ENCODE measurements at places on chromosomes 13 and 19.
A peak's percentile ranks its signal among the peaks of the same experiment; 100 is the strongest.

- DNase-seq = no peak
Measured at GRCh38 chr19:7238051-7238450, 56.2 kb downstream of the INSR start.

DNA sequence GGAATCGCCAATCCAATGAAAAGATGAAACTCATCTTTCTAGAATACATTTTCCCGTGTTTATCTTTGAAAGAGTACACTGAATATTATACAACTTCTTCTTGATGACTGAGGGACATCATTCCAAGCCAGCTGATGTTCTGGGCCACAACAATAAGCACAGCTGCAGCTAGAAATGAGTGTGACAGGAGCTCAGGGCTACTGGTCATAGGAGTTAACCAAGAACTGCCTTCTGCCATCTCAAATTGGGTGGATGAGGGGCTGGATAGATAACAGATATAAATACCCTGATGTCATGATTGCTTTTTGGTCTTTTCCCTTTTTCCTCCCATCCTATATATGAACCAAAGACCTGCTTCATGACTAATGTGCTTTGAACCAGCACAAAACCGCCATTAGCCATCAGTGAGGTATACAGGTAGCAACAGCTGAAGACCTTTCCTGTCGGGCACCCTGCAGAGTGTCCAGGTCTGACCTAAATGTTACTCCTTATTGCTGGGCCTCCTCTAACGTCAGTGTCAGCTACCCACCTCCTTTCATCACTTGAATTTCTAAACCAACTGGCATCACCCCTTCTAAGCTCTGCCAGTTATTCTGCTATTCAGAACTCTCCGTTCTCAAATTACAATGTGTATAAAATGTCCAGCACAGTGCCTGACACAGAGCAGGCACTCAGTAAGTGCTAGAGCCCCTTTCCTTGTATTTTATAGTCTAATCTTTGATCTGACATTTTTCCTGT is 178.2 kb downstream of the ENOX1 start:
- DNase-seq = no peak

- DNase-seq = no peak
Measured at GRCh38 chr13:77417897-77418296, 91.0 kb upstream of the MYCBP2 start.

DNA sequence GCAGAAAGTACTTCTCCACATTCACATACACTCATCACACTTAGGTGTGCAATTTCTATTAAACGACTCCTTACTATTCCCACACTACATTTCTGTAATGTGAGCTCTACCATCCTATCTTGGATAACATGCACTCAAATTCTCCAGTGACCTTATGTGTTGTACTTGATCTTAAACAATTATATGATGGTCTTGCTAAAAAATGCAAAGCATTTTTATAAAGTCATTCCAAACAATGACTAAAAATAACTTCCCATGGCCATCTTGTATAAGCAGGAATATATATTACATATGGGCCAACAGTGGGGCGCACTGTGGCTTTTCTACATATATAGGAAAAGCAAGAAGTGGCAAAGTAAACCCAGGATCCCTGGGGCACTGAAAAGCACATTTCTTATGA is 155.5 kb downstream of the FLT1 start:
- DNase-seq = no peak

DNA sequence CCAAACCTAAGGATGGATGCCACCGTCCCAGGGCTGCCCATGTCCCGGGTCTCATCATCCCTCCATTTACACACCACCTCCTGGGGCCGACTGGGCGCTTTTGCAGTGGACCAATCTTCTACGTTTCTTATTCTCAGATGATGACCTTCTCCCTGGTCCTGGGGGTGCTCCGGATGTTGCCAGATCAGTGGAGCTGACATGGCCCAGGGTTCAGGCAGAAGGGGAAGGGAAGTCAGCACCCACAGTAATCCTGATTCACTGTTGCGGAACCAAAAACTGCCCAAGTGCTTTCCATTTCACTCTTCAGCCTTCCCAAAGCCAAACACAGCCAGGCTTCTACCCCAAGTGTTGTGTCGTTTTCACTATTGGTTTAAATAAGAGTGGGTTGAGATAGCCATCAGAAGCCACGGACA is 29.8 kb downstream of the RAB20 start:
- no peak for DNase-seq

DNA sequence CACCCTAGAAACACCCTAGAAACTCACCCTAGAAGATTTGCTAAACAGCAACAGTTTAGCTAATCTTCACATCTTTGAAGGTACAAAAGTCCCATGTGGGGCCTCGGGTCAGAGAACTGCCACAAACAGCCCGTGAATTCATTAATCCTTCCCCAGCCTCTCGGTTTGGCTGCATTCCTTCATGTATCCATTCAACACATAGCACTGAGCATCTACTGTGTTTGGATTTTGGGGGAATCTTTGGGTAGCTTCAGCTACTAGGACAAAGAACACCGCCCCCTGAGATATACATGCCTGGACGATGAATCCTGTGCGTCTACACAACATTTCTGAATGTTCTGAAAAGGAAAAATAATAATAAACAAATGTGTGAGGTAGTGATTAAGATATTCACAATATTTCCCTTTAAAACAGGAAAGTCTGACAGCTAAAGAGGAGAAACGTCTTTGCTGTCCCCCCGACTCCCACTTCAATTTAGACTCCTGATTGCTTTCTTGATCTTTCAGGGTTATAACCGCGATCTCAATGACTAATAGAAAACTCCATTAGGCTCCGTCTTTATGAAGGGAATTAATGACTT is 63.5 kb downstream of the ALOX5AP start:
- DNase-seq = no peak

DNA sequence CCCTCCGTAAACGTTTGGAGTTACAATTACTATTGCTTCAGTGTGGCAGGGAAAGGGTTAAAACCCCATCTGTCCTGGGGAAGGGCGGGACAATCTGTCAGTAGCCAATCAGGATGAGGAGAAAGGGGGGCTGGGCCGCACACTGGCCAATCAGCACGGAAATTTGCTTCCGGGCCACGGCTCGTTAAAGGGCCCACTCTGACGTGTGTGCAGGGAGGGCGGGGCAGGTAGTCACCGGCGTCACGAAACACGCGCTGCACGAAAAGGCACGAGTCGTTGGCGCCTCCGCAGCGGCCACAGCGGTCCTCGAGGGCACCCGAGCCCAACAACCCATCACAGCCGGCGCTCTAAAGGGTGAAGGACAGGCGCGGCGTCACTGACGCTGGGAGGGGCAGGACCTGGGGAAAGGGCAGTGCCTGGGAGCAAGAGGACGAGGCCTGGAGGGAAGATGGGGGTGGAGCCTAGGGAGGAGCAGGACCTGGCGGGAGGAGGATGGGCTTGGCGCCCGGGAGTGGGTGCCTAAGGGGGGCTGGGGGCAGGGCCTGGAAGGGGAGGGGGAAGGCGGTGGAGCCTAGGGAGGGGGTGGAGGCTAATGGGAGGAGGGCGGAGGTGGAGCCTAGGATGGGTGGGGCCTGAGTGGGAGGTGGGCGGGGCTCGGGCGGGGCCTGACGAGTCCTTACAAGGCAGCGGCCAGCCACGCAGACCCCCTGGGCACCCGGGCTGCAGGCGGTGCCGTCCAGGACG is 4.9 kb downstream of the ADAMTSL5 start:
- DNase-seq = peak; percentile 75

- DNase-seq = no peak
Measured at GRCh38 chr13:49993111-49993510, 3.7 kb upstream of the TRIM13 start.

DNA sequence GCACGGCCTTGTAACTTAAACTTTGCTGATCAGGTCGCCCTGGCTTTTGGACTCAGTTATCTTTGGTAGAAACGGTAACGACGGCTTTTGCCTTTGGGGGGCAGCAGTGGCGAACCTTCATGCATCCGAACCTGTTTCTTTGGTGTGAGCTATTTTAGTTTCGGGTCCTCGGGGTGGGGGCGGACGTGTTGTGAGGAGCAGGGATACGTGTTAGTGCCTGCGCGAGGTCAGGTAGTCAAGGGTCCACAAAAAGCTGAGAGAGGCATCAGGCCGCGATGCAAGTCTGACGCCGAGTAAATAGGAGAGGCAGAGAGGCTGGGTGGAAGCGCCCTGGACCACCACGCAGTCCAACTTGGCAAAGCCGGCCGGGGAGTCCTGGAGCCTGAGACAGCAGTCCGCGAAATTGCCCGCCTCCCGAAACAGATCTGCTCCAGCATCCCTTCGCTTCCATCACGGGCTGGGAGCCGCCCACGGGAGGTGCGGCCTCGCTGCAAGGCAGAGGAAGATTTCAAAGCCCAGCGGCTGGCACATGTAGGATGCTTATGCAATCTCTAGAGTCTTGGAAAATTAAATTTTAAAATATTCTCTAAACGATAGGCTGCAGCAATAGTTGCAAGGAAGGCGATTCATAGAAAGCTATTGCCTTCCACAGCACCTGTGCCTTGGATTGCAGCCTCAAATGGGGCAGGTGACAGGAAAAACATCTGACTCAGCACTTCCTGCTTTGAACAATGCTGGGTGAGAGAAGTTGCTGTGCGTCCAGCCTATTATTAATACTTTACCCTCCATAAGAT is 4.6 kb upstream of the TPP2 start:
- DNase-seq = peak; percentile 72
